ENCODE measurements at places on chromosomes 6 and 20. TPM values are rescaled to one million over a fixed set of nuclear protein-coding genes. Genes with fewer than 3 reads are reported as not detected.
A peak's percentile ranks its signal among the peaks of the same experiment; 100 is the strongest.

- no peak overlapping the region for H3K27ac ChIP-seq
- no peak overlapping the region for H3K4me3 ChIP-seq
- no peak for DNase-seq
Measured at GRCh38 chr6:71279321-71279720, 9.3 kb upstream of the OGFRL1 start.

- DNase-seq, result no peak
- no peak overlapping the region for H3K27ac ChIP-seq
- peaks cover 4% of the 10 kb centered on the region for H3K36me3 ChIP-seq
- peaks cover 28% of the 10 kb centered on the region for H3K4me1 ChIP-seq
- H3K27me3 ChIP-seq, result peaks cover 2% of the 10 kb centered on the region
- H3K4me3 ChIP-seq, result no peak overlapping the region
Measured at GRCh38 chr20:61125546-61126180, 126.4 kb upstream of the CDH4 start.

GRCh38 chr20:4684837-4685413 is 36.8 kb upstream of the PRND start:
- peaks cover 26% of the 10 kb centered on the region for H3K36me3 ChIP-seq
- peak overlapping the region; percentile 37 for H3K4me3 ChIP-seq
- peaks cover 8% of the 10 kb centered on the region for H3K27me3 ChIP-seq
- DNase-seq, result peak; percentile 72
- peaks cover 77% of the 10 kb centered on the region for H3K4me1 ChIP-seq
- H3K27ac ChIP-seq, result peak overlapping the region; percentile 98

GRCh38 chr20:37833221-37833896 is 69.6 kb upstream of the VSTM2L start:
- H3K36me3 ChIP-seq, result no peaks in the 10 kb centered on the region
- H3K27ac ChIP-seq, result no peak overlapping the region
- no peak for DNase-seq
- H3K4me1 ChIP-seq, result no peaks in the 10 kb centered on the region
- no peaks in the 10 kb centered on the region for H3K27me3 ChIP-seq

GRCh38 chr6:125611573-125612344 is 137.7 kb upstream of the HEY2 start:
- H3K4me1 ChIP-seq, result no peaks in the 10 kb centered on the region
- no peak overlapping the region for H3K4me3 ChIP-seq
- H3K36me3 ChIP-seq, result no peaks in the 10 kb centered on the region
- DNase-seq, result no peak
- H3K27ac ChIP-seq, result no peak overlapping the region
- no peaks in the 10 kb centered on the region for H3K27me3 ChIP-seq

- H3K27ac ChIP-seq, result no peak overlapping the region
- no peak overlapping the region for H3K4me3 ChIP-seq
- H3K36me3 ChIP-seq, result peaks cover 5% of the 10 kb centered on the region
- DNase-seq, result no peak
- no peaks in the 10 kb centered on the region for H3K27me3 ChIP-seq
- H3K4me1 ChIP-seq, result peaks cover 75% of the 10 kb centered on the region
Measured at GRCh38 chr6:72758901-72759300, 137.0 kb downstream of the KCNQ5 start.

DNA sequence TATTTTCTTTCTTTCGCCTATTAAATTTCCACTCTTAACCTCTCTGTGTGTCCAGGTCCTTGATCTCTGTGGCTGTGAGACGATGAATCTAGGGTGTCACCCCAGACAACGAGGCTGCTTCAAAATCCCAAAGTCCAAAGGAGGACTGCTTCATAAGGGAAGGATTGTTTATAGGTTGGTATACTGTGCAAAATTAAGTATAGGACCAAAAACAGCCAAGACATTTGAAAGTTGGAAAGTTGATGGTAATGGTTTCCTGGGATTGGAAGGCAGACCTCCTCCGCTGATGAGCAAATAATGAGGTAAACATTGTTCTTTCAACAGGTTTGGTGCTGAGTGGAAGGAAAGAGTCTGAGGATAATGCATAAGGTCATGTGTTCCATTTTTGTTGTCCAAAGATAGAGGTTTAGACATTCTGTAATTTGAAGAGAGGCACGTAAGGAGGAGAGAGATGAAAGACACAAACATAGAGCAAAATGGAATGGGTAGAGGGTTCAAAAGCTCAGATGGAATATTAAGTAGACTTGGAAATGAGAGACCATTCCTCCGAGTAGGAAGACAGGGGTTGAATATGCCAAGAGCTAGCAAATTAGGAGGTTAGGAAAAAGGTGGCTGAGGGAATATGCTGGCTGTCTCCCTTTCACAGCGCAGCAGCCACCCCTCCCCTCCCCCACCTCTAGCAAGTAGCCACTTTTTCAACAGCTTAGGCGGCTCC is 24.8 kb downstream of the ZNF311 start:
- peaks cover 5% of the 10 kb centered on the region for H3K27me3 ChIP-seq
- H3K4me3 ChIP-seq, result peak overlapping the region; percentile 90
- H3K4me1 ChIP-seq, result peaks cover 58% of the 10 kb centered on the region
- peak overlapping the region; percentile 84 for H3K27ac ChIP-seq
- DNase-seq, result no peak

BMP7 gene
- total RNA-seq, result not detected

CLDN20 gene
- not detected for total RNA-seq

HDGFL1 gene
- total RNA-seq, result not detected

GLP1R gene
- not detected for total RNA-seq

Measured in HFFc6 (cell line).